Renal cortical epithelial cell (primary cell): ENCODE measurements at places on chromosomes 11 and 22. TPM values are rescaled to one million over a fixed set of nuclear protein-coding genes. Genes with fewer than 3 reads are reported as not detected.

Gene OR56A3
- not detected in 2 replicates for total RNA-seq

Gene CDCA5
- 1.1 and 5.9 TPM in 2 replicates for total RNA-seq

DNA sequence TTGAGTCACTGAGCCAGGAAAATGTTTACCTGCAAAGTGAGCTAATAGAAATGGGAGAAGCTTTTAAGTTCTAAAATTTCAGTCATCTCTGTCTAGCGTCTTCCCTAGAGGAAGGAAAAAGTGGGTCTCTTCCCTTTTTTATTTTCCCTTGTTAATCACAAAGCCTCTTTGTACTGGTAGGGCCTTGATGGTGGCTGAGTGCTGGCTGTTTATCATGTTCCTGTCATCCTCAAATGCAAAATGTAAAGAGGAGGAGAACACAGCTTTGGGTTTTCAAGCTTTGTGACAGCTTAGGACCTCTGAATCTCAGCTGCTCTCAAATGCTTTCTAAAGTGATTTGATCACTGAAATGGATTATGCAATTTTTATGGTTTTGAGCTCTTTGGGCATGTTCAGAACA lies 222.0 kb downstream of the TMEM135 start:
- no peak for DNase-seq

- DNase-seq = no peak
These were observed 105.5 kb downstream of the C11orf87 start for GRCh38 chr11:109527496-109527895.

DNA sequence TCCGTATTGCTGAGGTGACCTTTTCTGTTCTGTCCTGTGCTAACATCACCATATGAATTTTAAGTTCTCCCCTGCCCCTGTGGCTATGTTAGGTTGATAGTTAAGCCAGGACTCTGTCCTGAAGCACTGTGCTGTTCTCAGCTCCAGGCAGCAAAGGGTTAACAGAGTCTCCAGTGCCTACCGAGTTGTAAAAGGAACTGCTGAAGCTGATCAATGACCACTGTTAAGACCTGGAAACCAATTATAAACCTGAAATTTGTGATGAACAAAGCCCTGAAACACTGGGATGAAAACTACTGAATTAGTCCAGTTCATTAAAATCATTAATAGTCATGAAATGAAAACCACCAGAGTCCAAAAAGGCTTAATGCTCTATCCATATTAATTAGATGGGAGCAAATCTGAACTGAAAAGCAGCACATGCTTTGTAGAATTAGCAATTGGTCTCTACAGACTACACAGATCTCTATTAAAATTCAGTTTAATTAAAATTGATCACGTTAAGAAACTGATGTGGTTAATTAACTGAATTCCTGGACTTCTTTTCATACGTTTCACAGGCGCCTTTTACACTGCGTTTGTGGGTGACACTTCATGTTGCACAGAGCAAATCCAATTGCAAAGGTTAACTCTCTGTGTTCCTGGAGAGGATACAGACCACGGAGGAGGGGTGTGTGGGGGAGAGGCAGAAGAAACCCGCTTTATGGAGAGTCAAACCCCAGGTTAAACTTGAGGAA lies 188.5 kb upstream of the MPPED2 start:
- no peak for DNase-seq

- DNase-seq = peak; percentile 89
These were observed 19.7 kb downstream of the RAB30 start for GRCh38 chr11:83051760-83052671.

- no peak for DNase-seq
These were observed 23.2 kb downstream of the TBX1 start for GRCh38 chr22:19783586-19784383.

GRCh38 chr11:7657306-7658025 lies 15.8 kb downstream of the CYB5R2 start:
- DNase-seq = peak; percentile 62

Gene CARD16
- 0.50 and 4.9 TPM in 2 replicates for total RNA-seq

Gene CHADL
- total RNA-seq = 0.85 and 0.87 TPM in 2 replicates

DNA sequence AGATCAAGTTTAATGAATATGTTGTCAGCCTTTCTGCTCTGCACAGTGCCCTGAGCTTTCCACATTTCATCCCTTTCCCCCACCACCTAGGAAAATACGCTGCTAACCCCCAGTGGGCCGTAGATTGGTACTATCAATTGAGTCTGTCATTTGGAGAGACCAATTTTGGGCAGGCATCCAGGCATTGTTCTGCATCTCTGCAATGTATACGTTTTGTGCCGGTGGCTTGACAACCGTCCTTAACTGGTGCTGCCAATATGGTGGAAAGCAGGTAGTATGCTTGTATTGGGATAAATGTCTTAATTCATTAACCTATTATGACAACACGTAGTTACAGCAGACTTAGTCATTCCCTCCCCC lies 1.3 kb downstream of the ELMOD1 start:
- DNase-seq = no peak

- DNase-seq = no peak
These were observed 7.7 kb downstream of the PITPNB start for GRCh38 chr22:27911330-27911729.

DNA sequence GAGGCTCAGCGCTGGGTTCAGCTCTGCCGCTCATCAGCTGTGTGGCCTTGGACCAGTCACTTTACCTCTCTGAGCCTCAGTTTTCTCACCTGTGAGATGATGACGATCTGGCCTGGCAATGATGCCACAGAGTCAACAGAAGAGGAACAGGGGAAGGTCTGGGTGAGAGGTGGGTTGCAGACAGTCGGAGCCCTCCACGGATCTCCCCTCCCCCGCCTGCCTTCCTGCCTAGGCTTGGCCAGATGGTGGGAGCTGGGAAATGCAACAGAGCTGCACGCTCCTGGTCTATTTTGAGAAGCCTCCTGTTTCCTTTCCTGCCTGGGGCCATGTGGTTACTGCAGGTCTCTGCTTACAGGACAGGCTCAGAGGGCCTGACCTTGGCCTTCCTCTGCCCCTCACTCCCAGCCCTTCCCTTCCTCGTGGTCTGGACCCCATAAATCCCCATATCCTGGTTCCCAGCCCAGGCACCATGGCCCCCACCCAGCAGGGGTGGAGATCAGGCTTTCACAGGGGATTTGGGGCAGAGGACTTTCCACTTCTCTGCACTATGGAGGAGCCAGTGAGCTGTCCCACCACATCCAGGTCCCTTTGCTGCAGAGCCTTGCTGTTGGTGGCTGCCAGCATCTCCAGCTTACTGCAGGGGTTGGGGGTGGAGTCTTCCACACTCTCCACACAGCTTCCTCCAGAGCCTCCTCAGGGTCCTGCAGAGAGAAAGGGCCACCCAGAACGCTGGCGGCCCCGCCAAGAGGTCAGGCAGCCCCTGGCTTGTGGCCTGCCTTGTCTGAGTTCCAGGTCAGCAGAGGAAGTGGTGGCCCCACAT lies 46.9 kb downstream of the C11orf96 start:
- no peak for DNase-seq

DNA sequence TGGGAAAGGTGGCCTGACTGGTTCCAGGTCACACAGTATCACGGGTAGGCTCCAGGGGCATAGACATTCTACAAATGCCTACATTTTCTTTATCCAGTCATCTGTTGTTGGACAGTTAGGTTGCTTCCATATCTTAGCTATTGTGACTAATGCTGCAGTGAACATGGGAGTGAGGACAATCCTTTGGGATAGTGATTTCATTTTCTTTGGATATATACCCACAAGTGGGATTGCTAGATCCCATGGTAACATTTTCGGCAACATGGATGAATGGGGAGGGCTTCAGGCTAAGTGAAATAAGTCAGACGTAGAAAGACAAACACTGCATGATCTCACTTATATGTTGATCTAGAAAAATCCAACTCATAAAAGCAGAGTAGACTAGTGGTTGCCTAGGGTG lies 744.3 kb downstream of the NTM start:
- no peak for DNase-seq

- no peak for DNase-seq
These were observed 15.0 kb downstream of the NAP1L4 start for GRCh38 chr11:2977113-2977512.

DNA sequence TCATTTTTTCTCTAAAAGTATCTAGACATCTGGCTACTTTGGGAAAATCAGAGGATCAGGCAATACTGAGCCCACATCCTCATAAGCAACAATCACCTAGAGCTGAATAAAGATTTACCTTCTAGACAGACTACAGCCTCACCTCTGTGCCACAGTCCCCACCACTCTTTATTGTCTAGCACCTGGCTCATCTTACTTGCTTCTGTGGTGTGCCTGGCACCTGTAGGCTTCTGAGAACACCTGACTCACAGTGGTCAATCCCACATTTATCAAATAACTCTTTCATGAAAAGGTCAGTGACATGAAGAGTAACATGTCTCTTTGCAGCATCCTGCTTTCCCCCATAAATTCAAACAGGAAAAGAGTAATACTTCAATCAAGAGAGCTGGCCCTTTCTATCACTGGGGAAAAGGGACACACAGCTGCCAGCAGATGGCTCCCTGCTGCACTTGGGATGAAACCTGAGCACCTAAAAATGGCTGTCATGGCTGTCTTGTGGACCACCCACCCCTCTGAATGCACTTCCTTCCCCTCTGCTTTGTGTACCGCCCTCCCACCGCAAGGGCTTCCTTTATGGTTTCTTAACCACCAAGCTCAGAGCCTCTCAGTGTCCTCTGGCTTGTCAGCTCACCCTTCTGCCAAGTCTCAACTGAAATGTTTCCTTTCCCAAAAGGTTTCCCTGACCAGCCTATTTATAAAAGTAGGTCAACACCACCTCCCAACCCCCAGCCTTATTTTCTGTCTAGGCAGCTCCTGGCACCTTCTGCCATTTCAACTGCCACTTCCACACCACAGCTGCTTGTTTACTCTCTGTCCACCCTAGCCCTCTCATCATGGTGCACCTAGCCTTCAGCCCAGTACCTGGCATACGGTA lies 9.3 kb downstream of the TFIP11 start:
- DNase-seq = no peak

DNA sequence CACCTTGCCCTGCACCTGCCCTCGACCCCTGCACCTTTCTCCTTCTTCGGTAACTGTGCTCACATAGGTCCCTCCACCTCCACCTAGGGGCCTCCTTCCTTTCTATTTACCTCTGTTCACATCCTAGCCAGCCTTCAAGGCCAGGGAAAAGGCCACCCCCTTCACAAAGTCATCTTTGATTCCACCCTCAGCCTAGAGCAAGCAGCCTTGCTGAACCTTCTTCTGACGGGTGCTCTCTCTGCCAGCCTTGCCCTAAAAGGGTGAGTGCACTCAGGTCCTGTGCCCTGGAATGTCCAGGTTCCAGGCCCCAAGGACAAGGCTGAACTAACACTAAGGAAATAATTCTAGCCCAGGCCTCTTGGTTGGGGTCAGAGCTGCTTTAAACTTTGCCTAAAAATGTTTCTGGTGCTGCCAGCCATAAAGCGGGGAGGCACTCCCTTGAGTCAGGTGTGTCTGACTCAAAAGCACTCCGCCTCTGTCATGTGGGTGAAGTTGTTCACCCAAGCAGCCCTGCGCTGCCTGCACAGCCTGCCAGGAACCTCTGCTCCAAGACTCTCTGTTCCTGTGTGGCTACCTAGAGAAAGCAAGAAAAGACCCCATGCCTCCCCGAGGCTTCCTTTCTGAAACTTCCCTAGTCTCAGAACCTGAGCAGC lies 9.2 kb upstream of the FAM83F start:
- DNase-seq = peak; percentile 56

Gene BLID
- not detected in 2 replicates for total RNA-seq

Gene HPX
- 0.20 TPM in 1 of 2 replicates, not detected in the other for total RNA-seq

DNA sequence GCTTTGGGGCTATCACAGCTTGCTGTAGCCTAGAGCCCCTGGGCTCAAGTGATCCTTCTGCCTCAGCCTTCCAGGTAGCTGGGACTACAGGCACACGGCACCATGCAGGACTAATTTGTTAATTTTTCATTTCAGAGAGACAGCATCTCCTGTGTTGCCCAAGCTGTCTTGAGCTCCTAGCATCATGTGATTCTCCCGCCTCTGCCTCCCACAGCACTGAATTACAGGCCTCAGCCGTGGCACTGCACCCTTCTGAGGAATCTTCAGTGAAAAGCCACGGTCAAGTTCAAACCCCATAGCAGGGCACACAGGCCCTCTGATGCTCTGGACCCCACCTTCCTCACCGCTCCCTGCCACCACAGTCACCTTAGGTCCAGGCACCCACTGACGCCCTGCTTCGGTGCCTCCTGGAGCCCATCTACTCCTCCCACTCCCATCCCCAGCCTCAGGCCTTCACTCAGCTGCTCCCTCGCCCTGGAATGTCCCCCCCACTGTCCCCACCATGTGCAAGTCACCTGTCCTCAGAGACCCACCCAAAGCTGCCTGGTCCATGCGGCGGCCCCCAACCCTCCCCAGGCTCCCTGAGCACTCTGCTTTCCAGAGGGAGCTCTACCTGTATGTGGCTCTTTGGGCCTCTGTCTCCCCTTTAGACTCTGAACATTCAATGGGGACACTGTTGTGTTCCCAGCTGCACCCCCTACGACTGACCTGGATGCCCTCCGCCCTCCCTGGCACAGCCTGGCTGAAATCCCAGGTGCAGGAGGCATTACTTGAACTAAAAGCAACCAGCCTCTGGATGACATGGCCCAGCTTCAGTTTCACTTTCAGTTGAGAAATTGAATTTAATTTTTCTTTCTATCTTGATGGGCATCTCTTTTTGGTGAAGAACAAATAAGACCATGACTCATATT lies 1.6 kb downstream of the APOL2 start:
- peak; percentile 30 for DNase-seq

Gene OR4B1
- not detected in 2 replicates for total RNA-seq

Gene MARK2
- 12.5 and 25.2 TPM in 2 replicates for total RNA-seq

DNA sequence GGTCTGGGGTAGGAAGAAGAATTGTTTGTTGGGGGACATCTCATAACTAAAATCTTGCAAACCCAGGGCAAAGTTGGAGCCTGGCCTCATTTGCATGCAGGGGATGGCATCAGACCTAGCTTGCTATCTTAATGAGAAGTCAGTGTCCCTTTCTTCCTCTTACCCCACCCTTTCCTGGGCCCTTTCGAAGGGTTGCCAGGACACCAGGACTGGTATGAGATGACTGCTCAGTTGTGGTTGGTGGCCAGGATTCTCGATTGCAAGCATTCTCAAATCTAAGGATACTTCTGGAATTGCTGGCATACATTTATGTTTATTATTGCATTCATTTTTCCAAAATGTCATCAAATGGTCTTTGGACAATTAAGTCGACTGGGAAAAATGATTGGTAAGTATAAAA lies 131.0 kb downstream of the SLC1A2 start:
- DNase-seq = no peak

Gene VPREB1
- total RNA-seq = not detected in 2 replicates

Gene CHRM4
- not detected in 2 replicates for total RNA-seq

Gene GSTT2
- total RNA-seq = 0.20 TPM in 1 of 2 replicates, not detected in the other

DNA sequence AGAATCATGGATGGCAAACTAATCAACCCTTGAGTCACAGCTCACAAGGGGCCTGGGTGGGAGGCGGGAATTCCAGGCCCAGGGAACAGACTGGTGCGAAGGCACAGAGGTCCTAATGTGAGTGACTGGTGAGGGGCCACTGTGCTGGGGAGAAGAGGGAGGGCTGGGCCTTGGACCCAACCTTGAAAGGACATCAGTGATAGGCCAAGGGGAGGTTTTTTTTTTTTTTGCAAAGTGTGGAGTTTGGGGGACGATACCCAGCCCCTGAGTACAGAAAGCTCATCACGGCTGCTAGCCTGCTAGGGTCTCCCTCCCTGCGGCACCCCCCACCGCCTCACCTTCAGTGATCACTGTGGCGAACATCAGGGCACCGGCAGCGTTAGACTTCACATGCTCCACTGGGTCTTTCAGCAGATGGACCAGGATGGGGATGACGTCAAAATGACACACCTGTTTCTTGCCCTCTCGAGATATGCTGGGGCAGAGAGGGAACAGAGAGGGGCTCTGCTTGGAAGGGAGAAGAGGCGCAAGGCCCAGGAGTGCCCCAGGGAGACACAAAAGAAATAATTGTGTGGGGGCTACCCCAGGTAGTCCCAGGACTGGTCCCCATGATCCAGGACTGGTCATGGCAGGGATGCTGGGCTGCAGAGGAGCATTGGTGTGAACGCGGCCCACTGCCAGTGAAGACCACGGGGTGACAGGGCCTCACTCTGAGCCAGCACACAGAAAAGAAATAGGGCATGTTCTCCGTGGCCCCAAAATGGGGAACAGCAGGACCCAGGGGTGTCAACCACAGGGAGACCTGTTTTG lies 8.6 kb upstream of the GNAZ start:
- DNase-seq = no peak
